Activated CD4-positive, alpha-beta T cell treated with anti-CD3 and anti-CD28 coated beads for 36 hours (primary cell): ENCODE measurements at places on chromosomes 6 and 20. TPM values are rescaled to one million over a fixed set of nuclear protein-coding genes. Genes with fewer than 3 reads are reported as not detected.

GRCh38 chr6:158437571-158437970 is 122.3 kb upstream of the TMEM181 start:
- no peak for DNase-seq

DNA sequence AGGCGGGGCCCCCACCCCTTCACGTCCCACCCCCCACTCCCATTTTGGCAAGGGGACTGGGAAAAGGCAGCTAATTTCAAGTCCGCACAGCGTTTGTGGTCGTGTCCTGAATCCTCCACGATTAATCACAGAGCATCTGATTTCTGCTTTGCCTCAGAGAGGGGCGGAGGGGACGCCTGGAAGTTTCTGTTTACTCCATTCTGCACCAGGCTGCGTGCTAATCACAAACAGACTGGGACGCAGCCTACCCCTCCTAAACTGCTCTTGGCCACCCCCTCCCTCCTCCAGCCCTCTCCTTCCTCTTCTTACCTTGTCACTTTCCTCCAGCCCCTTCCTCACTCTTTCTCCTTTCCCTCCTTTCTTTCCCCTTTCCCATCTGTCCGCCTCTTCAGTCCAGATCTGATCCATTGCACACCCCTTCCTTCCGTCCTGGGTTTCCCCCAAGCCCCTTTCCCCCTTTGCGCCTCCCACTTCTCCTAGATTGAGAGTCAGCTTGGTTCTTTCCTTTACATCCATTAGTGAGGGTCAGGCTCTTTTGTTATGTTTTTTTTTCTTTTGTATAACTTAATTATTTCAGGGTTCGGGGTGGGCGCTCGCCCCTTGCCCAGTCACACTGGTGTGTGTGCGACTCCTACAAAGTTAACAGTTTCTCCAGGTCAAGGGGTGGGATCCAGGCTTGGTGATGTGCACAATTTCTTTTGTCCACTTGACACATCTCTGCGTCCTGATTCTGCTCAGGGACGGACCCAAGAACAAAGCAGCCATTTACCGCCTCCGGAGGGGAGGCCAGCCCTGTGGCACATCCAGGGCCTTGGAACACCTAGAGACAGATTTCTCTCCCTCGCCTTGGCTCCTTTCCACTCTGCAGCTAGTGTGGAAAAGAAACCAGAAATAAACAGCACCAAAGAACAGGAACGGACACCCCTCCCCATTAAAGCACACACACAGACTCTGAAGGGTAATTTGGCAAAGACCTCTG is 520 bp upstream of the RIPOR3 start:
- DNase-seq = peak; percentile 16

GRCh38 chr6:126723541-126724170 is 383.7 kb downstream of the CENPW start:
- DNase-seq = no peak

- DNase-seq = no peak
Observed at GRCh38 chr6:89116702-89117101, 1.2 kb downstream of the SRSF12 start.

The EDN3 gene
- total RNA-seq = 0.11 TPM

GRCh38 chr20:59190466-59190865 is 26.8 kb downstream of the ZNF831 start:
- DNase-seq = no peak

The CDSN gene
- not detected for total RNA-seq

The TP53RK gene
- total RNA-seq = 12.1 TPM

The FOXF2 gene
- not detected for total RNA-seq

The THEMIS gene
- 24.5 TPM for total RNA-seq

DNA sequence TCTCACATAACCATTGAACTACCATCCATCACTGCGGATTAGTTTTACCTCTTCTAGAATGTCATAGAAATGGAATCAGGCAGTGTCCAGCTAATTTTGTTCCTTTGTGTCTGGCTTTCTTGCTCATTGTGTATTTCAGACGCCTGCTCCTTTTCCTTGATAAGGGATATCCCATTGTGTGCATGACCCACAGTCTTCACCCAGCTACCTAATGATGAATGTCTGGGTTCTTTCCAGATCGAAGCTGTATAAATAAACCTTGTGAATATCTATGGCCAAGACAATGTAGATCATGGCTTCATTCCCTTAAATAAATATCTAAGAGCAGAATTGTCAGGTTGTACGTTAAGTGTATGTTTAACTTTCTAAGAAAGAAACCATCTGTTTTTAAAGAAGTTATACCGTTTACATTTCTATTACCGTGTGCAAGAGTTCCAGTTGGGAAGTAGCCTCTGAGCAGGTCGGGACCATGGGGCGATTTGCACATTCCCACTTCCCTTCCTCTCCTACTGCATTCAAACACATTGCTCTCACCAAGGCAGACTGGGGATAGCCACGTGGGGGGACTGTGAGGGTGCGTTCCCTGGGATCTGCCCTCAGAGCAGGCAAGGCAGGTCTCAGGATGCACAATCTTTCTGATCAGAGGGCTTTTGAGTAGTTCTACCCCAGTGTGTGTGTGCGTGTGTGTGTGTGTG is 13.1 kb downstream of the CD93 start:
- no peak for DNase-seq

- no peak for DNase-seq
Observed at GRCh38 chr6:29968130-29968529, 25.8 kb downstream of the HLA-A start.

The OR12D3 gene
- not detected for total RNA-seq

- DNase-seq = no peak
Observed at GRCh38 chr6:160160450-160160849, 38.8 kb downstream of the SLC22A1 start.

The SAPCD1 gene
- total RNA-seq = 13.2 TPM

- DNase-seq = peak; percentile 21
Observed at GRCh38 chr20:56328861-56329260, 29.9 kb upstream of the FAM210B start.

- no peak for DNase-seq
Observed at GRCh38 chr6:11798096-11798495, 19.5 kb upstream of the ADTRP start.

DNA sequence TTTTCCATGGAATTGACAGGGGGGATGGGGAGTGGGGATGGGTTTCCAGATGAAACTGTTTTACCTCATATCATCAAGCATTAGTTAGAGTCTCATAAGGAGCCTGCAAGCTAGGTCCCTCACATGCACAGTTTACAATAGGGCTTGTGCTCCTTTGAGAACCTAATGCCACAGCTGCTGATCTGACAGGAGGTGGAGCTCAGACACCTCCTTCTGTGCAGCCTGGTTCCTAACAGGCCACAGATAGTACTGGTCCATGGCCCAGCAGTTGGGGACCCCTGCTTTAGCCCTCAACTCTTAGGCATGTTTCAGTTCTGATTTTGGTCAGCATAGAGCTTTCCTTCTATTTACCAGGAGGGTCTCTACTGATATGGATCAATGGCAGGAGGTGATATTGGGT is 251.6 kb downstream of the LAMA2 start:
- DNase-seq = no peak

GRCh38 chr20:33947709-33948295 is 45.9 kb upstream of the RALY start:
- peak; percentile 76 for DNase-seq

DNA sequence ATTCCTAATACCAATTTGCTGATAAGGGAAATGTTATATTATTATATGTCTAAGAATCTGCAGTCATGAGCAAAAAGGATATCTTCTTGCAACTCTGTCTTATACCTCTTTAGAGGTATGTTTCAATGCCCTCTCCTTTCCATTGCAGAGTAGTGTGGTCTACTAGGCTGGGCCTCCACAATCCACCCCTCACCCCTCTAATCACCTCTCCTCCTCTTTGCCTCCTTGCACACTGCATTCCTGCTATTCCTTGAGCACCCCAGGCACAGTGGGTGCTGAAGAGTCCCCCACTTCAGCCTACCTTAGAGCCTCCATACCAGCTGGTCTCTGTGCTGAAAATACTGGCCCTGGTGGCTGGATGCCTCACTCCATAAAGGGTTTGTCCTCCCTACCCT is 26.9 kb downstream of the ARMC2 start:
- DNase-seq = no peak

The CPNE1 gene
- 258 TPM for total RNA-seq

The GATA5 gene
- total RNA-seq = not detected

GRCh38 chr20:33803921-33804337 is 7.2 kb upstream of the CHMP4B start:
- DNase-seq = no peak

The NKX2-4 gene
- not detected for total RNA-seq

DNA sequence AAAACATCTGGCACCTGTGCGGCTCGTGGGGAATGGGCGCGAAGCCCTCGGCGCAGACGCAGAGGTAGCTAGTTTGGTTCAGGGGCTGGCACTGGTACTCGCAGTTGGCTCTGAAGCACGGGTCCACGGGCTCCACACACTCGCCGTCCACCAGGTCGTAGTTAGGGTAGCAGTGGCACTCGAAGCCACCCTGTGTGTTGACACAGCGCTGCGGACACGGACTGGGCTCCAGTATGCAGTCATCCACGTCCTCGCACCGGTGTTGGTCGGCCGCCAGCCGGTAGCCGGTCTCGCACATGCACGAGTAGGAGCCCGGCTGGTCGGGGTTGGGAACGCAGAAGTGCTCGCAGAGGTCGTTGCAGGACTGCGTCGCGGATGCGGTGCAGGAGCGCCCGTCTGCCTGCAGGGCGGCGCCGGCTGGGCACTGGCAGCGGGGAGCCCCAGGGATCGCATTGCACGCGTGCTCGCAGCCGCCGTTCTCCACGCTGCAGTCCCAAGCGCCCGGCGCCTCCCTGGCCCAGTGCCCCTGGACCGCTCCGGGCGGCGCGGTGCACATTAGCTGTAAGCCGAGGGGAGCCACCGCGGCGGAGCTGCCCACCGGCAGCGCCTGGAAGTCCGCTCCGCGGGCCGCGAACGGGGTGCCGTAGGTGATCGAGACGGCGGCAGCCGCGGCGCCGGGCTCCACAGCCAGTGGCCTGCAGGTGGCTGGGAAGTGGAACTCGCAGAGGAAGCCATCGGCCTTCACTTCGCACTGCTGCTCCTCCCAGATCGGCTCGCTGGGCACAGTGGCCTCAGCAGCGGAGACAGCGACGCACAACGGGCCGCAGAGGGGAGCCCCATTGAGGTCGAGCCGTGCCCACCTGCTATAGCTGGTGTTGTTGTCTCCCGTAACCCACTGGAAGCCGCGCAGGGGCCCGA is 930 bp downstream of the THBD start:
- peak; percentile 66 for DNase-seq

- no peak for DNase-seq
Observed at GRCh38 chr6:139577763-139578604, 203.5 kb upstream of the CITED2 start.

DNA sequence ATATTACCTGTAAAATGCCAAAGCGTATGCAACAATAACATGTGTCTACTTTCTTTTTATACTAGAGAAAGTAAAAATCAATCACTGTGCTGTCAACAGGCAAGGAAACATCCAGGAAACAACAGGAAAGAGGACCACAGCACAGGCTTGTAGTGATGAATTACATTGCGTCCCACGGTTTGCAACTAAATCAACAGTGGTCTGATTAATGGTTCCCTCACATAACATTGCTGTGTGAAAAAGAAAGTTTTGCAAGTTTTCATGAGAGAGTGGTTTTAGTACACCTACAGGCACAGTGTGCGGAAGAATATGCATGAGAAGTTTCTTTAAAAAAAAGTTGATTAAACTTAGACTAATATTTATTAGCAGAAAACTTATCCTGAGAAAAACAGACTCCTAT is 329.5 kb upstream of the HSF2 start:
- DNase-seq = no peak

DNA sequence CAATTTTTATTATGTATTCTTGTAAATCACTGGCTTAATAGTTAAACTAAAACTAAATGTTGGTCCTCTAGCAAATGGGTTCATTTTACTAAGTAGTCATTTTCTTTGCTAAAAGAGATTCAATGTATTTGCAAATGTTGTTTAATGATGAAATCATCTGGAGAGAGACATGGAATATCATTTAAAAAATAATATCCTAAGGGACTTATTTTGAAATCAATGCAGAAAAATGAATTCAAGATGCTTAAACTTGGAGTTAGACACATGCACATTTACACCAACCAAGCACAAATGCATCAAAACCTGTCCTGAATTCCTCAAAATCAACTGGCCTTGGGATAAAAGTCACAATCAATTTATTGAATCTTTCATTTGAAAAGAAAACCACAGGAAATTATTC is 165.0 kb upstream of the RNF217 start:
- DNase-seq = no peak

The TRIM10 gene
- total RNA-seq = 0.11 TPM

The CTAGE9 gene
- total RNA-seq = not detected

- DNase-seq = no peak
Observed at GRCh38 chr20:62489186-62489931, 13.6 kb upstream of the GATA5 start.

- DNase-seq = no peak
Observed at GRCh38 chr6:135728589-135728988, 122.9 kb upstream of the PDE7B start.

GRCh38 chr6:43851204-43851865 is 81.3 kb downstream of the VEGFA start:
- no peak for DNase-seq

The TMEM14C gene
- total RNA-seq = 67.6 TPM

- DNase-seq = no peak
Observed at GRCh38 chr6:100457311-100457990, 7.3 kb downstream of the SIM1 start.

The BPIFB2 gene
- not detected for total RNA-seq

DNA sequence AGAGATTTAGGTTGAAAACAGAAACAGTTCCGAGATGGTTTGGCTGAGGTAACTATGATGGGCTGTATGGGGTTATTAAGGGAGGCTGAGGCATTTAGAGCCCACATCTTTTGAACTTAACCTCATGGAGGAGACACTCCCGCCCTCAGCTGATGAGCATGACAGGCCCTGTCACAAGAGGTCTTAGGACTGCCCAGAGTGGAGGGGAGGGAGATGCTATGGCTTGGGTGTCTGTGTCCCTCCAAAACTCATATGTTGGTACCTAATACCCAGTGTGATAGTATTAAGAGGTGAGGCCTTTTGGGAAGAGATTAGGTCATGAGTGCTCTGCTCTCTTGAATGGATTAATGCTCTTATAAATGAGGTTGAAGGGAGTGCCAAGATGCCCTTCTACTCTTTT is 126.6 kb downstream of the CDC5L start:
- no peak for DNase-seq

DNA sequence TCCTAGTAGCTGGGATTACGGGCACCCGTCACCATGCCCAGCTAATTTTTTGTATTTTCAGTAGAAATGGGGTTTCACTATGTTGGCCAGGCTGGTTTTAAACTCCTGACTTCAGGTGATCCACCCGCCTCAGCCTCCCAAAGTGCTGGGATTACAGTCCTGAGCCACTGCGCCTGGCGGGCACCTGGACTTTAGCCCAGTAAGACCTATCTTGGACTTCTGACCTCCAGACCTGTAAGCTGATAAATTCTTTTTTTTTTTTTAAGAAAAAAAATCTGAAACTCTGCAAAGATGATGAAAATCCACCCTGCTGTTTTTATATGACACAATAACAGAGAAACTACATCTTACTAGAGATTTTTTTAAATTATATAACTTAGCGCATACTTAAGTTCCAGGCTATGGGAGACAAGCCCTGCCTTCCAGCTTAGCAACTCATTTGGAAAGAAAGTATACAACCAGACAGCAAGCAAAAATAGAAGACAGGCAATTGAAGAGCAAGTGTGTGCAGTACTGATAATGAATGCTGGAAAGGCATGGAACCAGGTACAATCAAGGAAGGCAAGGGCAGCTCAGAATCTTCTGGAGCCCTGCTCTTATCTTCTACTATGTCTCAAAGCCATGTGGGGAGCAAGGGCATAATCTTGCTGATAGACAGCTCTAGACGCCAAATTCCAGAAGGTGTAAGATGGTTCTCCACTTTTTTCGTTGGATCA is 104.2 kb downstream of the CD83 start:
- no peak for DNase-seq
